Stimulated activated CD8-positive, alpha-beta memory T cell treated with anti-CD3 and anti-CD28 coated beads, Interleukin-15, amount 100 ng/mL, for 1 hour (primary cell): ENCODE measurements at places on chromosomes 2 and 18.

- DNase-seq: no peak
These were observed 144.3 kb downstream of the TFCP2L1 start for GRCh38 chr2:121140734-121141133.

GRCh38 chr18:21215490-21215889, 26.5 kb upstream of the GREB1L start:
- no peak for DNase-seq

DNA sequence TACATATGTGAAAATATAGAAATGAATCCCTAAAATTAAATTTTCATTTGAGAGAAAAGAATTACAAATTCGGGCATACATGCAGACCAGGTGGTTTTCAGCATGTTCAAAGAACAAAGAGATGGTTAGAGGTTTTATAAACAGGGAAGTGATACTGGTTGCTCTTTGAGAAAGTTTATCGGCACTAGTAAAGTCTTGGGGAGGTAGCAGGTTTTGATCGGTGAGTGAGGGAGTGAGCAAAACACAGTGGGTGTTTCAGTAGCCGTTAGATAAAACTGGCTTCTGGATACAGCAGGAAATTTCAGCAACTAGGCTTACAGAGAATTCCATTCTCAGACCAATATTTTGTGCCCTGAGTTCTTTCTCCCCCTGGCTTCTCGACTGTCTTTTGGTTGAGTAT, 51.1 kb downstream of the DSC3 start:
- no peak for DNase-seq

GRCh38 chr2:19614066-19614465, 255.6 kb upstream of the OSR1 start:
- DNase-seq: no peak

DNA sequence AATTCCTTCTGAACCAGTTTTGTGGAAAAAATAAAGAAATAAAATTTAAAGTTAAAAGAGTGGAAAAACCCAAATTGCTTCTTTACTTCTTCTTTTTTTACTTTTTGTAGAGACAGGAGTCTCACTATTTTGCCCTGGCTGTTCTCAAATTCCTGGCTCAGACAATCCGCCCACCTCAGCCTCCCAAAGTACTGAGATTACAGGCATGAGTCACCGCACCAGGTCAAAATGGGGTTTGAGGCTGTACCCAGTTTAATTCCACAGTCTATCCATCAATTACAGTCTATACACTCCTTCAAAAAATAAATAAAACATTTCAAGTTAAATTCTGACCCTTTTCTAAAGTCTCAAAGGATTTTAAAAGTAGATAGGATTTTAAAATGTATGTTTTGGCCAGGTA, 120.3 kb downstream of the FAM161A start:
- no peak for DNase-seq
